ENCODE measurements at places on chromosomes 5 and 9.

DNA sequence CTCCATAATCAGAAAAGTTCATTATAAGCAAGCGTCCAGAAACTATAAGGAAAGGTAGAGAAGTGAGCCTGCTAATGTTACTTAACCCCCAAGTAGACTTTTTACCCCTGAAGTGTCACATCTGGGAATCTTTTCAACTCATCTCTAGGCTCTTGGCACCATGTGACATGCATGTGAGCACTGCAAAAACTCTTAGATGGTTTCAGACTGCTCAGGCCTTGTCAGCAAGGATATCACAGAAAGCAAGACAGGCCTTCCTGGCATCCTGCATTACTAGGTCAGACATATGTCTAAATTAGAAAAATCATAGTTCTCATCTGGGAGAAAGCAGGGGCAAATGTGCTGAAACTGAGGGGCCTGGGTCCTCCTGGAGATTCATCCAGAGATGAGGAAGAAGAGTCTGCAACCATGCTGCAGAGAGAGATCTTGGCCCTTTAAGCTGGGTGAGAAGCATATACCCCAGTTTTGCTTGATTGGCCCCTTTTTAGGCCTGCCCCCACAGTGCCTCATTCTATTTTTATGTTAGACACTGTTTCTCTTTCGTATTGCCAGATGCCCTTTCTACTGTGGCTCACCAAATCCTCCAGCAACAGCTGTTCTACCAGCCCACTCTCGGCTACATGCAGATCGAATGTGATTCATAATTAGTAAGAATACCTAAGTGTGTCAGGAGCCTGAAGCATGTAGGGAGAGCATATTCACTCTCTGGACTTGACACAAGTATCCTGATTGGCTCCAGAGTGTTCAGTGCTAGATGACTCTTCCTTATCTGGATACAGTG is 19.0 kb downstream of the TMEM8B start:
- DNase-seq = no peak

DNA sequence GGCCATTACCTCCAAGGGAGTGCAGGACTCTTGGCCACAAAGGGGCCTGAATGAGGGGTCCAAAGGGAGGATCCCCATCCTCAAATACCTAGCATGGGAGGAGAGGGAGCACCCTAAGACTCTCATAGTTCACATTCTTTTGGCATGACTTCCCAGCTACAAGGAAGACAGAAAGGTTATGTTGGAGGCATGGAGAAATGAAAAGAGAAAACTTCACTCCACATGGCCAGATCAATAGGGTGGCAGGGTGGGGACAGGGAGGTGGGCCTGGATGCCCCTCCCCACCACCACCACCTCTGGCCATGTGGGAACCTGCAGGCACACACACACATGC is 97.6 kb downstream of the PAX5 start:
- no peak for DNase-seq

DNA sequence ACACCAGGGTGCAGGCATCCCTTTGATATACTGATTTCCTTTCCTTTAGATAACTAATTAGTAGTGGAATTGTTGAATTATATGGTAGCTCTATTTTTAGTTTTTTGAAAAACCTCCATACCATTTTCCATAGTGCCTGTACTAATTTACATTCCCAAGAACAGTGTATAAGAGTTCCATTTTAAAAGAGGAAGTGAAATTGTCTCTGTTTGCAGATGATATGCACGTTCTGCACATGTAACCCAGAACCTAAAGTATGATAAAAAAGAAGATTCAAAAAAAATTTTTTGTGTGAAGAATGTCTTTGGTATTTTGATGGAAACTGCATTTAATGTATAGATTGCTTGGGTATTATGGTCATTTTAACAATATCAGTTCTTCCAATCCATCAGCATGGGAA is 424.0 kb upstream of the CCNH start:
- no peak for DNase-seq

- no peak for DNase-seq
Measured at GRCh38 chr5:30891660-30892059, 301.8 kb upstream of the CDH6 start.

- DNase-seq = no peak
Measured at GRCh38 chr5:150181027-150181426, 8.8 kb upstream of the SLC6A7 start.

GRCh38 chr9:76502746-76503145 is 43.8 kb downstream of the GCNT1 start:
- no peak for DNase-seq

- no peak for DNase-seq
Measured at GRCh38 chr5:155953335-155953734, 373.6 kb upstream of the SGCD start.

DNA sequence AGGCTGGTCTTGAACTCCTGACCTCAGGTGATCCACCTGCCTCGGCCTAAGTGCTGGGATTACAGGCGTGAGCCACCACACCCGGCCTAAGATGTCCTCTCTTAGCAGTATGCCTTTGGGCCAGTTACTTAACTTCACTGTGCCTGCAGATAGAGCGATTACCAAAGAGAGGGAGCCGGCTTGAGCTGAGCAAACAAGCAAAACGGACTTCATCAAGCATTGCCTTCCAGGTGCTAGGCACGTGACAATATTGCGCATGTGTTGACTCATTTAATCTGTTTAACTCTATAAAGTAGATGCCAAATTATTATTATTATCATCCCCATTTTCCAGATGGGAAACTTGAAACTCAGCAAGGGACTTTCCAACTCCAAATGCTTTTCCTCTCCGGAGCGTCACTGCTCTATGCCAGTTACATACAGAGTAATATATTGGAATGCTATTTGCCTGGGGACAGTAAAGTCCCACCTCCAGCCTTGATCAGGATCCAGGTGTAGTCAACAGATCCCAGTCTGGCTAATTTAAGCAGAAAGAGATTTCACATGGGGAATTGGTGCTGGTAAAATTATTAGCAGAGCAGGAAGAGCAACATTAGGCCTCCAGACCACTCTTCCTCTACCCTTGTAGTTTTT is 5.6 kb upstream of the C9orf152 start:
- DNase-seq = no peak

GRCh38 chr9:135394699-135395645 is 84.6 kb upstream of the PPP1R26 start:
- no peak for DNase-seq

GRCh38 chr5:72363166-72363802 is 43.1 kb downstream of the PTCD2 start:
- no peak for DNase-seq

DNA sequence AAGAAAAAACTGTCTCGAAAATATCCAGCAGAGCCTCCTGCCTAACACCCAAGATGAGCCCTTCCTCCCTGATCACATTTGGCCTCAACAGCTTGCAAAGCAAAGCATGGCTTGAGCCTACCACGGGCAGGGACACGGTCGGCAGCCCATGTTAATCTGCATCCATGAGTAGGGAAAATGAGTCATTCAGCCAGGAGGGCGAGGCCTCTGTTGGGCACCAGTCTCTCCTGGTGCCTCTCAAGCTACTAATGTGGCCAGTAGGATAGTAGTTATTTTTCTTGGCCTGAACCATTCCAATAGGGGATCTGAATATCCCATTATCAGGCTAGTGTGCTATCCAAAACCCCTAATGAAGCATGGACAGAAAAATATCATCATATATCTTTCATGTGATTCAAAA is 43.0 kb upstream of the SHB start:
- DNase-seq = no peak

DNA sequence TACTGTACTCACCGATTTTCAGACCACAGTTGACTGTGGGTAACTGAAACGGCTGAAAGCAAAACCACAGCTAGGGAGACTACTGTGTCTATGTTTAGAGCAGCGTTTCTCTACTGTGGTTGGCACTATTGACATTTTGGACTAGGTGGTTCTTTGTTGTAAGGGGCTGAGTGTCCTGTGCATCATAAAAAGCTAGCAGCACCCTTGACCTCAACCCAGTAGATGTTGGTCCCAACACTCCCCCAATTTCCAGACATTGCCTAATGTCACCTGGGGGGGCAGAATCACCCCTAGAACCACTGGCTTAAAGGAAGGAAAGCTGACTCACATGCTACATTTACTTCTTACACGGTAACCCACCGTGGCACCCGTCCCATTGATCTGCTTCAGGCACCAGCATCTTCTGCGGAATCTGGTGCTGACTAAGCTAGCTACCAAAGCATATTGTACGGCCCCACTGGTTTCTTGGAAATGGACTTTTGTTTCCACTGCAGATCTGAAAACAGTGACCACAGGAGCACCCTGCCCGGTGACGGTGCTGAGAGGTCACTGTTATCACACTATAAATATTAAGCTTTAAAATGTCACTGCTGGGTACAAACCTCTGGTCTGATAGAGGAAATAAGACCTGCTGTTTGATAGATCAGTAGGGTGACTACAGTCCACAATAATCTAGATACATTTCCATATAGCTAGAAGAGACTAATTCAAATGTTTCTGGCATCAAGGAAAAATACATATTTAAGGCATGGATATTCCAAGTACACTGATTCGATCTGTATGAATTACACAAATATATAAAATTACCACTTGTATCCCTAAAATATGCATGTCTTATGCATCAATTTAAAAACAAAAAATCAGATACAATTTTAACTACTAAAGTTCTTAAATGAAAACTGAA is 151.4 kb downstream of the HSD17B3 start:
- no peak for DNase-seq

- DNase-seq = peak; percentile 49
Measured at GRCh38 chr5:139392678-139393496, 2.0 kb downstream of the PROB1 start.

DNA sequence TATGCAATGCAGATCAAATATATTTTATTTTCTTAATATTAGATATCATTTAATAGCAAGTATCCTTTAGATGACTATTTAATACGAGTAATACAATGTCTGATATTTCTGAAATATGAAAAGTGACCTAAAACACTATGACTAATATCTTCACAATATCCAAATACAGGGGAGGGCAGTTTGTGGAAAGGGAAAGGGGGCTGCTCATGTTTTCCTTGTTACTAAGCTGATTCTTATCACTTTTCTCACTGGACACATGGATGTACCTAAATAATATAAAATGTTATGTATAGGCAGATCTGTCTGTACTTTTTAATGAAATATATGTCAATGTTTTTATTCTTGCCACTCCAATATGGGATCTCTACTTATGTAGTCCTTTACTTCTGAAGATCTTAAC is 1879.1 kb upstream of the ACO1 start:
- DNase-seq = no peak

DNA sequence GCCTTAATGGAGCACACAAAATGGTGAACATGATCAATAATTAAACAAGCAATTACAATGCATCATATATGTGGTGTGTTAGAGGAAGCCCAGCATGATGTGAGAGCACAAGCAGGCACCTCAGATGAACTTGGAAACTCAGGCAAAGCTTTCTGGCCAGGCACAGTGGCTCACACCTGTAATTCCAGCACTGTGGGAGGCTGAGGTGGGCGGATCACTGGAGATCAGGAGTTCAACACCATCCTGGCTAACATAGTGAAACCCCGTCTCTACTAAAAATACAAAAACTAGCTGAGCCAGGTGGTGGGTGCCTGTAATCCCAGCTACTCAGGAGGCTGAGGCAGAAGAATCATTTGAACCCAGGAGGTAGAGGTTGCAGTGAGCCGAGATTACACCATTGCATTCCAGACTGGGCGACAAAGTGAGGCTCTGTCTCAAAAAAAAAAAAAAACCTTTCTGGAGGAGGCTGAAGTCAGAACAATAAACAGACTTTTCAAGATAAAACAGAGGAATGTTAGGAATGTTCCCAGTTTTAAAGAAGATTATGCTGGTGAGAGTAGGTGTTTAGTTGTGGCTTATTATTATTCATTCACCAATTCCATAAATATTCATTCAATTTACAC is 159.4 kb downstream of the CEMIP2 start:
- DNase-seq = no peak

- no peak for DNase-seq
Measured at GRCh38 chr9:124858330-124859046, 3.3 kb downstream of the RPL35 start.

GRCh38 chr9:35729700-35730485 is 2.1 kb downstream of the TLN1 start:
- no peak for DNase-seq

- DNase-seq = no peak
Measured at GRCh38 chr9:136292591-136293448, 11.1 kb downstream of the CCDC187 start.

DNA sequence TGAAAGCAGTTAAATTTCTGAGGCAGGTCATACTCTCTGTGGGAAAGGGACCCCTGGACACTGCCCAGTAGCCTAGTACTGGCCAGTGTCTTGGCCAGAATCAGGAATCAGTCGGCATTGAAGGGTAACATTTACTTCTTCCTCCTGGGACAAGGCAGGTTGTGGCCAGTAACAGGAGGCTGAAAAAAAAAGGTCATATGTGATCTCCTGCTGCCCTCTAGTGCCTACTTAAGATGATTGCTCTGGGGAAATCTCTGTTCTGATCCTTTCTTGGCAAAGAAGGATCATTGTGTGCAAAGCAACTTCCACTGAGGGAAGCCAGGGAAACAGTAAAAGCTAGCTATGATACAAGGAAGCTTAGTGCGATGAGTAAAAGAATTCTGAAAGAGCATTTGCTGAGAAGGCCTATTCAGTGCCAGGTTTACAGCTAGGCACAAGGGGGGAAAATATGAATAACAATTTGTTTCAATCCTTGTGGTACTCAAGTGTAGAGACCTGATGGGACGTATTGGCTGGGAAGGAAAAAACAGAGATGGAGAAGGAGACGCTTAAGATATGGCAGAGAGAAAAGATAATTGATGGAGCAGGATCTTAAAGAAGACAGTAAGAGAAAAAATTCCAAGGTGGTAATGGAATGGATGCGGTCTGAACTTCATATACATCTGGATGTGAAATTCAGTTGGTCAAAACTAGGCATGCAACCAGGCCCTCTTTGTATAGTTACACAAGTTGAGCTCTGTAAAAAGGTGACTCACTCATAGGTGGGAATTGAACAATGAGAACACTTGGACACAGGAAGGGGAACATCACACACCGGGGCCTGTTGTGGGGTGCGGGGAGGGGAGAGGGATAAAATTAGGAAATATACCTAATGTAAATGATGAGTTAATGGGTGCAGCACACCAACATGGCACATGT is 25.8 kb upstream of the TRIM32 start:
- DNase-seq = no peak

- DNase-seq = no peak
Measured at GRCh38 chr9:115520646-115521045, 402.7 kb upstream of the TNC start.

DNA sequence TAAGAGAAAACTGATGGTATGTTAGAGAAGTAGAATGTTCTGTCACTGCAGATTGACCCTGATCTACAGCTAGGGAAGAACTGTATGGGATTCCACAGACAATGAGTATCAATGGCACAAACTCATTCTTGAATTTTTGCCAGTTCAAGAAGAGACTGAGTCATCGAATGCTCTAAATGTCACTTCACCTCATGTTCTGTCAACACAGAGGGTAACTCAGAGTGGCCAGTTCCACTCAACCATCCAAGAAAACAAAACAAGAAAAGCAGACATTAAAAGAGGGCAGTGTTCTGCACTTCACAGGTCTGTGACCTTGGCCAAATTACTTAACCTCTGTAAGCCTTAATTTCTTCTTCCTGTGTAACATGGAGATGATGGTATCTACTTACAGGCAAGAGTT is 132.2 kb upstream of the HMHB1 start:
- no peak for DNase-seq

DNA sequence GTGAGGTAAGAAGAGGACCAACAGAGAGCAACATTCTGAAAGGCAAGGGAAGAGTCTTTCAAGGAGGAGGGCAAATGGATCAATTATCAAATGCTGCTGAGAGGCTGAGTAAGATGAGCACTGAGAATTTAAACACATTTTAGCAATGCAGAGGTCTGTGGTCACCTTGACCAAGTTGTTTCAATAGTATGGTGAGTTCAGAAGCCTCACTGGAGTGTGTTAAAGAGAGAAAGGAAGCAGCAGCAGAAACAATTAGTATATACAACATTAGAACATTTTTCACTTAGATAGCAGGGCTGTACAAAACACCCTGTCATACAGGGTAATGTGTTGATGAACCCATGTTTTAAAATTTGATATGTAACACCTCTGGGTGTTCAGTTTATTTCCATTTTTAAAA is 131.5 kb downstream of the NR6A1 start:
- DNase-seq = no peak
